Osteoblast (primary cell): ENCODE measurements at places on chromosomes 11 and 22. TPM values are rescaled to one million over a fixed set of nuclear protein-coding genes. Genes with fewer than 3 reads are reported as not detected.

- no peak for DNase-seq
Observed at GRCh38 chr11:65640483-65641296, 2.8 kb downstream of the SIPA1 start.

- no peak for DNase-seq
Observed at GRCh38 chr22:20257212-20258020, 10.7 kb downstream of the RTN4R start.

DNA sequence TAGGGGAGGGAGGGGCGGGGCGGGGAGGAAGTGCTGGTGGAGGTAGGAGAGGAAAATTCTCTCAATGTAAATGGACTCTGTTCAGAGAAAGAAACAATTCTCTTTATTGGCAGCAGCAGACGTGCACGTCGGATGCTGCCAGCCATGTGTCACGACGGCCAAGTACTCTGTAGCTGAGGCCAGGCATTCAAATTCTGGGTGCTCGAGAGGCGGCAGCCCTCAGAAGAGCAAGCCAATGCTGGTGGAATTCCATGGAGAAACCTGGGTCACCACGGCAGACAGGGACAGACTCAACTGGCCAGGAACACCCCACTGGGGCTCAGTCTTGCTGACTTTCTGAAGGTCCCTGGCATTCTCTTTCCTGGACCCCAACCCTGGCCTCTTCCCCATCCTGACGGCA lies 90.8 kb downstream of the ABTB2 start:
- no peak for DNase-seq

DNA sequence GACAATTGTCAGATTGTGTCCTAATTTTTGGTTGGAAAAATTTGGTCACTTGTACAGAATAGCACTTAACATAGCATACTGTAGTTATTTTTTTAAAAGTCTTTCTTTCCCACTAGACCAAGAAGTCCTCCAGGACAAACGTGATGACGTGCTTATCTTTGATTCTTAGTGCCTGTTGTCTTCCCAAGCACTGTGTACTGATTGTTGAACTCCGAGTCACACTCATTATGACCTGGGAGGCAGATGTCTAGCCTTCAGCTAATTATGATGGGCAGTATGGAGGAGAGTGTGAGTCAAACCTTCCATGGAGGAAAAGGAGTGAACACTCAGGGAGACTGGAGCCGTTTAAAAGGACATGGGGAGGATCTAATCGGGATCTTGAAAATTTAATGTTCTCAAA lies 119.8 kb downstream of the SPON1 start:
- no peak for DNase-seq

DNA sequence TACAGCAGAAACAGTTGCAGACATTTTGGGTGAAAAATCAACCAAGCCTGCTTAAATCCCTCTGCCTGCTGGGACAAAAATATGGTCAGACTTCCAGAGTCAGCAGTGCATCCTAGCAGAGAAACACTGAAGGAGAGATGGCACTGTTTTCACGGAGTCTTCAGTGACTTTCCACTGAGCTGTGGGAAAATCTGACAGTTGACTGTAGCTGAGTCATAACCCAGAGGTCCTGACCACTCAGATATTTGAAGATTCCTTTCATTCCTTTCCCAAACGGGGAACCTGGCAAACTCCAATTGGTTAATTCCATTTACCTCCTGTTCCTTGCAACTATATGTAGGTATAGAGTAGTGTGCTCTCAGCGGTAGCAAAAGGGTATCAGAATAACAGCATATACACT lies 20.9 kb upstream of the UPB1 start:
- DNase-seq = peak; percentile 89

Gene NEU3
- total RNA-seq = 6.9 and 8.3 TPM in 2 replicates

- DNase-seq = no peak
Observed at GRCh38 chr22:49476176-49476575, 351.5 kb downstream of the BRD1 start.

Gene LGR4
- 56.1 and 96.9 TPM in 2 replicates for total RNA-seq

Gene CDC42BPG
- total RNA-seq = under 0.01 and 0.29 TPM in 2 replicates

DNA sequence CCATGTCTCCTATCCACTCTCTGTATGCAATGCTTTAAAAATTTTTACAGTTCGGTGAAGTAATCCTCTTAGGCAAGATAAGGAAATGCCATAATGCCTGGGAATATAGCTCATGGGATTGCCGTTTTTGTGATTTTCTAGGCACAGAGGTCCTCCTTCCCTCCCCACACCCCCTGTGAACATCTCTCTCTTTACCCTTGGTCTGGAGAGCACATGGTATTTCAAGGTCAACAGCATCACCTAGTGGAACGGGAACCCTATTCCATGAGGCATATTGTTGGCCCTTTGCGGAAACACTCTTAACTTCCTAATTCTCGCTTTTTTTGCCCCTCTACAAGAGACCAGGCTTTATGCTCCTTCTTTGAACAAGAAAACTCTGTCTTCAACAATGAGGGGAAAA lies 8.8 kb downstream of the NXPE4 start:
- DNase-seq = no peak
